ENCODE measurements at places on chromosomes 11 and 22.

DNA sequence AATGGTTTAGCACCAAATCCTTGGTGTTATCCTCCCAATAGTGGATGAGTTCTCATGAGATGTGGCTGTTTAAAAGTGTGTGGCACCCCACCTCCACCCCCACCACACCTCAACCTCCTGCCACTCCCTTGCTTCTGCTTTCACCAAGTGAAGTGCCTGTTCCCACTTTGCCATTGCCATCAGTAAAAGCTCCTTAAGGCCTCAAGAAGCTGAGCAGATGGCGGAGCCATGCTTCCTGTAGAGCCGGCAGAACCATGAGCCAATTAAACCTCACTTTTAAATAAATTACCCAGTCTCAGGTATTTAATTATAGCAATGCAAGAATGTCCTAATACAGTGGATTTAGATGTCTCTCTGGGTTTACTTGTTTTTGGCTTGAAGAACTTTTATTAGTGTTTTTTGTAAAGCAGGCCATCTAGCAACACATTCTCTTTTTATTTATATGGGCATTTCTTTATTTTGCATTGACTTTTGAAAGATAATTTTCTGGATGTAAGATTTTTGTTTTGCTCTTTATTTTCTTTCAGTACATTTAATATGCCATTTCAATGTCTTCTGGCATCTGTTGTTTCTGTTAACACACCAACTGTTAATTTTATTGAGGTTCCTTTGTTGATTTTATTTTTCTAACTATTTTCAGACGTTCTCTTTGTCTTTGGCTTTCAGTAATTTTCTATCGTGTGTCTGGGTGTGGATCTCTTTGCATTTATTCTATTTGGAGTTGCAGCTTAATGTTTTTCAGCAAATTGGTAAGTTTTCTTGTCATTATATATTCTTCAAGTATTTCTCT, 724.5 kb upstream of the CNTN5 start:
- no peak for DNase-seq

- DNase-seq, result no peak
These were observed 113.4 kb downstream of the LRRC4C start for GRCh38 chr11:41346042-41346441.

GRCh38 chr11:93741882-93742226, 382 bp downstream of the C11orf54 start:
- no peak for DNase-seq

DNA sequence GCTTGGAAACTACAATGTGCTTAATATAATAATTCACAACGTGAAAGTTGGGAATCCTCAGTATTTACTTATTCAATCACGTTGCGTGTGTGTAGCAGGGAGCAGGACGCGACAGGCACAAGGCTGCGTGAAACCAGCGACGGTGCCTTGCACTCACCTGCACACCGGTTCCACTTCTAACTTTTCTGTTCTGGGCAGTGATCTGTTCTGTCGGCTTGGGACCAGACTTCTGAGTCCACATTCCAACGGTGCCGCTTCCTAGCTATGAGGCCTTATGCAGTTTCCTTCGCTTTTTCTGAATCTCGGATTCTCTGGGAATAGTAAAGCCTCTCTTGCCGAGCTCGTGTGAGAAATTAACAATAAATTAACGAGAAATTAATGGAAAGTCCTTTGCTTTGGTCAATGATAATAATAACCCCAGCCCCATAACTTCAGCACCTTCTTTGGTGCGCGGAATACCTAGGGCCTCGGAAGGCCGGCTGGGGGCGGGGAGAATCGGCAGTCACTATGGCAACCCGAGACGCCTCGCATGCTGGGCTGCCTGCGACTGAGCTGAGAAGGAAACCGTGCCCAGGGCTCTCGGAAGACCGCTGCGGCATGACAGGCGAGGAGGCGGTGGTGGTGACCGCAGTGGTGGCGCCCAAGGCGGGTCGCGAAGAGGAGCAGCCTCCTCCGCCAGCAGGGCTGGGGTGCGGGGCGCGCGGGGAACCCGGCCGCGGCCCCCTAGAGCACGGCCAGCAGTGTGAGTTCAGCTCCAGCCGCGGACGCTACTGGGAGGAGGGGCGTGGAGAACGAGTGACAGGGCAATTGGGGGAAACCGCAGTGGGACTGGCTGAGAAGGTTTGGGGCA, at the start of gene C11orf97:
Gene C11orf97 (plus strand): TSS at position 530 of the 850 bp plus-strand sequence. CDS start 68 bp downstream, at position 598.
- peak; percentile 46 for DNase-seq

GRCh38 chr11:45715418-45715817, 50.0 kb upstream of the CHST1 start:
- no peak for DNase-seq

GRCh38 chr11:66489636-66490035, 9.4 kb downstream of the DPP3 start:
- no peak for DNase-seq

GRCh38 chr22:19844377-19845053, 10.2 kb downstream of the GNB1L start:
- DNase-seq, result no peak

DNA sequence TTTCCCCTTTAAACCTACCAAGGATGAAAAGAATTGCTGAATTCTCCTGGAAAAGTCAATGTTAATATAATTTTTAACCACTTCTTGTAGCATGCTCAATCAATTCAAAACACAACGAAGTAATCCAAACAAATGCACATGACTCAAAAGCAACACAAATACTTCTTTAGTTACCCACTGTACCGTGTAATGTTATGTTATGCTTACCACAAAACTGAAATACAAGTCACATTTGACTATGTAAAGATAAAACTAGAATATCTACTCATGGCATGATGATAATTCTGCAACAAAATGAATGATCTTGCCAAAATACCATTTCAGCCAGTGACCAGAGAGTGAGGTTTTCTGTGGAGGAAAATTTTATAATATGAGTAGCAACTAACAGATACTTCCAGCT, 587.0 kb downstream of the DLG2 start:
- no peak for DNase-seq

- DNase-seq, result no peak
These were observed 212.0 kb downstream of the CSNK2A3 start for GRCh38 chr11:11141065-11141464.

GRCh38 chr11:74141241-74141695, 29.5 kb downstream of the C2CD3 start:
- no peak for DNase-seq

- DNase-seq, result no peak
These were observed 415.4 kb downstream of the NTM start for GRCh38 chr11:131785801-131786200.

GRCh38 chr11:60788401-60789125, 3.4 kb downstream of the MS4A10 start:
- DNase-seq, result no peak

DNA sequence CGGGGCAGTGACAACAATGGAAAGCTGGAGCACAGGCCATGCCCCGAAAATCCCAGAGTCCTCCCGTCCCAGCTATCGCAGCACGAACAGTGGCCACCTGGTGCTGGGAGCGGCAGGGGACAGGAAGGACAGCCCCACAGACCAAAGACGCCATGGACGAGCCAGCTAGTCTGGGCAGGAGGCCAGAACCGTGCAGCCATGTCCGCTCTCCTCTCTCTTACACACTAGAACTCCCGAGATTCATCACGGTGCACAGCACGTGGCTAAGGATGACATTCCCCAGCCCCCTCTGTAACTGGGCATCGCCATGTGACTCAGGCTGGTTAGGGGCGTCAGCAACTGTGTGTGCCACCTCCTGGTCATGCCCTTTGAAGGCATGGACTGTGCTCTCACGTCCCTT, 4.6 kb downstream of the CDPF1 start:
- no peak for DNase-seq

GRCh38 chr11:65968600-65969482, 7.3 kb downstream of the SART1 start:
- DNase-seq, result no peak

DNA sequence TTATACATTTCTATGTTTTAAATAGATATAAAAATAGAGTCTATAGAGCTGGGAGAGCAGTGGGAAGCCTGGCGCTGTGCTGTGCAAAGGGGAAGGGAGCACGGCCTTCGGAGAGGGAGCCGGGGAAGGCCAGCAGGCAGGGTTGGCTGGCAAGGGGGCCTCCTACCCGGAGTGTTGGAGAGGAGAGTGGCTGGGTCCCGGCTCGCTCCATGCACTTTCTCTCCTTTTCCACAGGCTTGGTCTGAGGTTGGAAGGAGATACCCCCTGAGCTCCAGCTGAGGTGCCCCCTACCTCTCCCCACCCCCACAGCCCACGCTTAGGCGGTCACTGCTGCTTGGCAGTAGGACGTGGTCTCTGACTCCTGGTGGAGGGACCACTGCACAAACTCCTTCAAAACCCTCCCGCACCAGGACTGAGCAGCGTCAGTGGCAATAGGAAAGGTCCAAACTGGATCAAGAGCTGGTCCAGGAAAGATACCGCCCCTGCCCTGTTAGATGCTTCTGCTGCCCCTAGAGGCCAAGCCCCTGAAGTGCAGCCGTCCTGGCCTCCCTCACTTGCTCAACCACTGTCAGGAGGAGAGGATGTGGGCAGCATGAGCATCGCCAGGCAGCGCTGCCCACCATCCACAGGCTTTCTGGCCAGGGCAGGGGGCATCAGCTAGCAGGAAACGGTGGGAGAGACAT, 52.9 kb downstream of the SYT13 start:
- DNase-seq, result peak; percentile 48

- no peak for DNase-seq
These were observed 7.0 kb downstream of the ASRGL1 start for GRCh38 chr11:62344210-62344609.

- DNase-seq, result no peak
These were observed 14.2 kb upstream of the RFPL2 start for GRCh38 chr22:32219026-32219425.

DNA sequence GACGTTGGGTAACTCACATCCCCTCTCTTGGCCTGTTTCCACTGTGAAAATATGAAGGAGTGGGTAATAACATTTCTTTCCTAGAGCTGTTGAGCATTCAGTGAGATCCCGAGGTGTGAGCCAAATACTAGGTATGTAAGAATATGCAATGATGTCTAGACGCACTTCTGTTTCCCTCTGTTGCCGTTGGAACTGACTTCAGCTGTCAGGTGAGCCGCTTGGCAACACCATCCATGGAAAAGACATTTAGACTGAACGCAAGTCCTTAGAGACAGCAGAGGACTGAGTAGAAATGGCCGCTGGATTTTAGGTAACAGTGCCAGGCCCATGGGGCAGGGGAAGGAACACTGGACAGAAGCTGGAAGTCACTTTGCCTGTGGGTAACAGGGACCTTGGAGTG, 29.5 kb upstream of the SHANK2 start:
- no peak for DNase-seq
